ENCODE measurements at places on chromosomes 16 and 17.
A peak's percentile ranks its signal among the peaks of the same experiment; 100 is the strongest.

DNA sequence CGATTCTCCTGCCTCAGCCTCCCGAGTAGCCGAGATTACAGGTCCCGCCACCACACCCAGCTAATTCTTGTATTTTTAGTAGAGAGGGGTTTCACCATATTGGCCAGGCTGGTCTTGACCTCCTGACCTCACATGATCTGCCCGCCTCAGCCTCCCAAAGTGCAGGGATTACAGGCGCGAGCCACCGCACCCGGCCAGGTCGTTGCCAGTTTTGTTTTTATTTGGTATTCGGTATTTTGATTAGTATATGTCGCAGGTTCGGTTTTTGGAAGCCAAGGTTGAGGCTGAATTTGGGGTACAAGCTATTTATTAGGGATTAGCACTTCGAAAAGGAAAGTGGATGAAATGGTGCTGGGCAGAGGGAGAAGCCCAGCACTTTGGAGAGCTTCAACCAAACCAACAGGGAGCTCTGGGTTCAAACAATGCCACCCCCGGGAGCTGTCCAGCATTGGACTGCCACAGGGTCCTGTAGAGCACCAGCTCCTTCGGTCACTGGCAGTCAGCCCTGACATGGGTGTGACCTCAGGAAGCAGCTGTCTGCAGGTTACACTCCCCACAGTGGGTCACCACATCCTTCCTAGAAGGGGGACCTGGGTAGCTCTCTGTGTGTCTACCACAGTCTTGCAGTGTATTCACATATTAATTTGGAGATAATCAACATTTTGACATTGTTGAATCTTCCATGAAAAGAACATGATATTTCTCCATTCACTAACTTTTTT, 1.5 kb upstream of the CLEC10A start:
- peaks cover 8% of the 10 kb centered on the region for H3K4me1 ChIP-seq
- no peaks in the 10 kb centered on the region for H3K36me3 ChIP-seq
- no peak overlapping the region for H3K4me3 ChIP-seq
- H3K27me3 ChIP-seq = no peaks in the 10 kb centered on the region
- no peak for DNase-seq

- no peak overlapping the region for H3K4me3 ChIP-seq
- peak; percentile 78 for DNase-seq
- H3K4me1 ChIP-seq = peaks cover 23% of the 10 kb centered on the region
- peaks cover 3% of the 10 kb centered on the region for H3K36me3 ChIP-seq
- H3K27ac ChIP-seq = peak overlapping the region; percentile 72
- no peaks in the 10 kb centered on the region for H3K27me3 ChIP-seq
Observed at GRCh38 chr17:18031955-18032354, 7.0 kb downstream of the ATPAF2 start.

GRCh38 chr17:75625813-75626486, 7.3 kb upstream of the SMIM5 start:
- no peak overlapping the region for H3K4me3 ChIP-seq
- peak; percentile 49 for DNase-seq
- H3K27me3 ChIP-seq = no peaks in the 10 kb centered on the region
- no peak overlapping the region for H3K27ac ChIP-seq

DNA sequence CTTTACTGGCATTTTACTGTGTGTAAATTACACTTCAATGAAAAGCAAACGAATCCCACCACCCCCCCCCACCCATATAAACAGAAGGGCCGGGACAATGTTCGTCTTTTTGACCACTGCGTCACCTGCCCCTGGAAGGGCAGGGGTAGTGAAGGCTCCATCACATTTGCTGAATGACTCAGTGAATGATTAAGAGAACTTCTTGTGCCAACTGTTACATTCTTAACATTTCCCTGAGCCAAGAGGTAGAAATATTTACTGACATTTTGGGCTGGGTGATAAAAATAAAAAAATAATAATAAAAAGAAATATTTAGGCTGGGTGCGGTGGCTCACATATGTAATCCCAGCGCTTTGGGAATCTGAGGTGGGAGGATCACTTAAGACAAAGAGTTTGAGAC, 24.1 kb downstream of the C16orf96 start:
- no peaks in the 10 kb centered on the region for H3K36me3 ChIP-seq
- no peaks in the 10 kb centered on the region for H3K27me3 ChIP-seq
- peak overlapping the region; percentile 41 for H3K27ac ChIP-seq
- H3K4me1 ChIP-seq = peaks cover 11% of the 10 kb centered on the region

- peaks cover 57% of the 10 kb centered on the region for H3K27me3 ChIP-seq
- no peak overlapping the region for H3K27ac ChIP-seq
Observed at GRCh38 chr16:86059253-86060171, 160.6 kb downstream of the IRF8 start.

- peak overlapping the region; percentile 92 for H3K27ac ChIP-seq
- H3K27me3 ChIP-seq = no peaks in the 10 kb centered on the region
- no peaks in the 10 kb centered on the region for H3K36me3 ChIP-seq
Observed at GRCh38 chr17:7803981-7804380, 30.0 kb upstream of the KDM6B start.

- peaks cover 3% of the 10 kb centered on the region for H3K36me3 ChIP-seq
- no peaks in the 10 kb centered on the region for H3K27me3 ChIP-seq
- no peak overlapping the region for H3K27ac ChIP-seq
Observed at GRCh38 chr16:81397879-81398520, 46.6 kb upstream of the CMIP start.

- H3K36me3 ChIP-seq = peaks cover 5% of the 10 kb centered on the region
- peak overlapping the region; percentile 90 for H3K4me3 ChIP-seq
- DNase-seq = no peak
- H3K27me3 ChIP-seq = no peaks in the 10 kb centered on the region
- H3K4me1 ChIP-seq = peaks cover 25% of the 10 kb centered on the region
Observed at GRCh38 chr17:2042933-2043332, 1.1 kb downstream of the OVCA2 start.

DNA sequence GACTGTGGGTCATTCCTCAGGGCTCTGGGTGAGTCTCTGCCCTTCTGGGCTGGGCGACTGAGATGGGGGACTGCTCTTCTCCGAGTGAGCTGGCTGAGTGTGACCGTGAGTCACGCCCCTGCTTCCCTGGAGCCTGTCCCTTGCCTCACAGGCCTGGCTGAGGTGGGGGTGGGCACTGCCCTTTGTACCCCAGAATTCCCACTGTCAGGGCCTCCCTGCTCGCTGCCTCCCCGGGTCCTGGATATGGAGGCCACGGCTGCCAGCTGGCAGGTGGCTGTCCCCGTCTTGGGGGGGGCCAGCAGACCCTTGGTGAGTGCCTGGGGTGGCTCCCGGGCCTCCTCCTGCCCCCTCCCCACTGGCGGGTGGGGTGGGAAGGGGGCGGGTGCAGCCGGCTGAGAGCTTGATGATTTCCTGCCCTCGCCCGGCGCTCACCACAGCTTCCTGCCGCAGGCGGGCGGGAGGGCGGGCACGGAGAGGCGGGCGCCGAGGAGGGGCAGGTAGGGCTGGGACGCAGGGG, at the start of gene LAT:
Gene LAT (plus strand): TSS at position 434 of the 517 bp plus-strand sequence. CDS start 366 bp downstream, outside the sequence.
- H3K36me3 ChIP-seq = peaks cover 6% of the 10 kb centered on the region
- DNase-seq = no peak
- no peaks in the 10 kb centered on the region for H3K27me3 ChIP-seq
- no peaks in the 10 kb centered on the region for H3K4me1 ChIP-seq

- no peaks in the 10 kb centered on the region for H3K36me3 ChIP-seq
- no peaks in the 10 kb centered on the region for H3K27me3 ChIP-seq
- no peaks in the 10 kb centered on the region for H3K4me1 ChIP-seq
Observed at GRCh38 chr17:67452681-67453554, 75.8 kb downstream of the PITPNC1 start.

GRCh38 chr17:49708515-49709183, 885 bp upstream of the SLC35B1 start:
- H3K27me3 ChIP-seq = no peaks in the 10 kb centered on the region
- H3K27ac ChIP-seq = peak overlapping the region; percentile 8
- H3K4me3 ChIP-seq = peak overlapping the region; percentile 86
- H3K36me3 ChIP-seq = peaks cover 19% of the 10 kb centered on the region

DNA sequence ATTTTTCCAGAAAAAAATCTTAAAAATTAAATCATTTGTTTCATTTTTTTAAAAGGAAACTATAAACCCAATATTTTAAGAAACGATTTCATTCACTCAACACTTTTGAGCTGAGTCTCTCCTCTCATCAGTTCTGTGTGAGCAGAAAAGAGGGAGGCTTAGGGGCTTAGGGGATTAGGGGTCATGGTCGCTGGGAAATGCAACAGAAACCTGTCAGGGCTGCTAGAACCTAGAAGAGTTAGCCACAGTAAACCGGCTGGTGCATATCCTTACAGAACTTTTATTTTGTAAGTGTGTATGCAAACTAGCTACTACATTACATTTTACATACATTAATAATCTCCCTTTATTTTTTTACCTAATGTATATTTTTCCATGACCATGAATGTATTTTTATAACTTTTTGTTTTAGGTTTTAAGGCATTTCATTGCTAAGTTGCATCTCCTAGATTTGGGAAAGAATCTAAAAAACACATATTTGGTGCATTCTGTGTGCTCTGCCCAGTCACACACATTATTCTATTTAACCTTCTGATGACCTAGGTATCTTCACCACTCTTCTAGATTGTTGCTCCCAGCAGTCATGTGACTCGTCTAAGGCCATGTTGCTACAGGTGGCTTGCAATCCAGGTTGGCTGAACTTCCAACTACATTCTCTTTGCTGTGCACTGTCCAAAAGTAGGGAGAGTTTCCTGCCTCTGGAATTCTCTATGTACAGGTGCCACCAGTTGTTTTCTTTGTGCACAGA, 24.4 kb downstream of the TBC1D3B start:
- H3K27me3 ChIP-seq = peaks cover 7% of the 10 kb centered on the region
- no peak overlapping the region for H3K4me3 ChIP-seq
- H3K36me3 ChIP-seq = peaks cover 3% of the 10 kb centered on the region

DNA sequence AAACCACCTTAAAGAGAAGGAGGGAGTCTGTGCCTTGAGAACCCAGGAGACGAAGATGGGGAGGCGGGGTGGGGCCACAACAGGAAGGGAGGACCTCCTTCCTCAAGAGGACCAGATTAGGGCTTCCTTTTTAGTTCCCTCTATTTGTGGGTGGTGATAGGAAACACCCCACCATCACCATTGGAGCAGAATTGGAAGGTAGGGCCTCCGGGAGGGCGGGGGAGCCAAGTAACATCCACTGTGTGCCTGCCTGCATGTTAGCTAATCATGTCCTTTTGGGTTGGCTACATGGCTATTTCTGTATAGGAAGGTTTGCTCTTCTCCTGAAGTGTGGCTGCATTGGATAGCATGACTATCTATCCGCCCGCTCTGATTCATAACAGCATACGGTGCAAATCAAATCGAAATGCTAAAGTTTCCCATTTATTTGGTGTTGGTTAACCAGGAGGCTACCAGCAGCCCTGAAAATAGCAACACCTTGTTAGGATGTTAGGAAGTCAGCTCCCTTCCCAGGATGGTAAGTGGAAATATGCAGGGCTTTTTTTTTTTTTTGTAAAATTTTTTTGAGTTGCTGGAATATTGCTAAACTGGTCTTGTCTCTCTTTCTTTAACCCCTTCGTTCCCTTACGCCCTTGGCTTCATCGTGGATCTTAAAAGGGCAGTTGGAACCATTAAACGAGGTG, 4.2 kb downstream of the SYT17 start:
- no peak overlapping the region for H3K4me3 ChIP-seq
- H3K27me3 ChIP-seq = no peaks in the 10 kb centered on the region
- no peak for DNase-seq
- no peaks in the 10 kb centered on the region for H3K36me3 ChIP-seq

- H3K4me3 ChIP-seq = no peak overlapping the region
- H3K4me1 ChIP-seq = no peaks in the 10 kb centered on the region
- DNase-seq = no peak
- H3K27ac ChIP-seq = no peak overlapping the region
Observed at GRCh38 chr16:89187770-89188392, 12.5 kb downstream of the SLC22A31 start.

GRCh38 chr17:78197147-78197832, 10.1 kb downstream of the AFMID start:
- H3K27ac ChIP-seq = no peak overlapping the region
- no peak for DNase-seq
- H3K36me3 ChIP-seq = peaks cover 26% of the 10 kb centered on the region
- H3K4me3 ChIP-seq = no peak overlapping the region
- H3K27me3 ChIP-seq = no peaks in the 10 kb centered on the region
- H3K4me1 ChIP-seq = peaks cover 18% of the 10 kb centered on the region

- peak overlapping the region; percentile 93 for H3K4me3 ChIP-seq
- H3K36me3 ChIP-seq = peaks cover 12% of the 10 kb centered on the region
- H3K27ac ChIP-seq = peak overlapping the region; percentile 9
- no peak for DNase-seq
Observed at GRCh38 chr17:67244431-67245072, 444 bp downstream of the HELZ start.

- H3K27ac ChIP-seq = no peak overlapping the region
- no peak overlapping the region for H3K4me3 ChIP-seq
- H3K36me3 ChIP-seq = no peaks in the 10 kb centered on the region
- H3K27me3 ChIP-seq = no peaks in the 10 kb centered on the region
Observed at GRCh38 chr17:41565338-41565737, 6.5 kb downstream of the KRT9 start.

GRCh38 chr17:33904476-33904875, 350.6 kb upstream of the CCL2 start:
- DNase-seq = no peak
- no peak overlapping the region for H3K27ac ChIP-seq
- H3K4me3 ChIP-seq = no peak overlapping the region
- no peaks in the 10 kb centered on the region for H3K36me3 ChIP-seq
- no peaks in the 10 kb centered on the region for H3K27me3 ChIP-seq
- no peaks in the 10 kb centered on the region for H3K4me1 ChIP-seq

GRCh38 chr17:12438813-12439586, 226.7 kb upstream of the MYOCD start:
- no peaks in the 10 kb centered on the region for H3K4me1 ChIP-seq
- no peak overlapping the region for H3K4me3 ChIP-seq
- no peak overlapping the region for H3K27ac ChIP-seq
- no peaks in the 10 kb centered on the region for H3K36me3 ChIP-seq

DNA sequence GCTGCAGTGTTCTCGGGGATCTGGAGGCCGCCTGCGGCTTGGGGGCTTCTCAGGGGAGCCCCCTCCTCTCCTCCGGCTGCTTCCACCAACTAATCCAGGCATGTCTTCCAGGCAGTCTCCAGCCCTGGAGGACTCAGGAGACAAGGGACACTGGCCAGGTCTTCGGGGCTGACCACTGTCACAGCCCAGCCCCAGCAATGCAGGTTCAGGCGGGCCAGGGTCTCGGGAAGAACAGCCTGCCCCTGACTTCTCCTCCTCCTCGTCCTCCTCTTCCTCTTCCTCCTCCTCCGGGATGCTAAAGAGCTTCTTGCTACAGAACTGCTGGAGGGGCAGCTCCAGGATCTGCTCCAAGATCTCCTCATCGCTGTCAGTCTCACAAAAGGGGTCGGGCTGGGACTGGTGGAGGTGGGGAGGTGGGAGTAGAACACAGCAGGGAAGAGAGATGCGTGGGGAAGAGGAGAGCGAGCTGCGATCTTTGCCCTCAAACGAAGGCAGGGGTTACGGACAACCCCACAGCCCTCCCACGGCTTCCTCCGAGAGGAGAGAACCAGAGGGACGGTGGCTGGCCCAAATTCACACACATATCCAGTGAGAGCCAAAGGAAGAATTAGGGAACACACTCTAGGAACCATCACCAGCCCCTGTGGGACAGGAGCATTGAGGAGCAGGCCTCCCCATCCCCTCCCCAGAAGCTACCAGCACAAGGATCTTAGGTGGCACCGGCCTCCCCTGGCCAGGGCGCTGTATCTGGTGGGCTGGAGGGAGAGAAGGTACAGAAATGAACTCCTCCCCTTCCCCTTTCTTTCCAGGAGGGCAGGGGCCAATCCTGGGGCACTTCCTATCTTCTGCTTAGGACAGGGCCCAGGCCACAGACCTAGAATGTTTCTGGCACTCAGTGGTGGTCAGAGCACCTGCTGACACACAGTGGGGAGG, 19.3 kb downstream of the TSPOAP1 start:
- H3K4me1 ChIP-seq = no peaks in the 10 kb centered on the region
- H3K27me3 ChIP-seq = no peaks in the 10 kb centered on the region
- H3K27ac ChIP-seq = no peak overlapping the region
- H3K4me3 ChIP-seq = no peak overlapping the region

- DNase-seq = no peak
- H3K27me3 ChIP-seq = no peaks in the 10 kb centered on the region
- no peak overlapping the region for H3K27ac ChIP-seq
- H3K4me1 ChIP-seq = peaks cover 6% of the 10 kb centered on the region
Observed at GRCh38 chr16:74649839-74650504, 16.7 kb downstream of the RFWD3 start.

All from PC-3 (cell line).